ENCODE measurements at places on chromosomes 7 and 10.

- DNase-seq = no peak
These were observed 82.6 kb downstream of the DNMBP start for GRCh38 chr10:99926925-99927720.

DNA sequence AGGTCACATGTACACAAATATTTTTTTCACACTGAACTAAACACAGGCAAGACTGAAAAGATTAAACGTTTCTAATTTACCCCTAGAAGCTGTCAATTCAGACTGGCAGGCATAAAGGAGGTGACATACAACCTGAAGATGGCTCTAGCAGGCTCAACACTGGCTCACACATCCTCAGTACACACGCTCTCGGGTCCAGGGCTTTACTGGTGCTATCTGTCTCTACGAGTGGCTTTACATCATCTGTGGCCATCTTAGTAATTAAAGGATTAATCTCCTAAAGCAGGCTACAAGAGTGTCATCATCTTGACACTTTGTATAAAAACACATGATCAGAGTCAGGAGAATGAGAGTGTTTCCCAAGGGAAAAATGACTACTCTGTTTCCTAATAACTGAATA, 57.3 kb downstream of the COPG2 start:
- no peak for DNase-seq

DNA sequence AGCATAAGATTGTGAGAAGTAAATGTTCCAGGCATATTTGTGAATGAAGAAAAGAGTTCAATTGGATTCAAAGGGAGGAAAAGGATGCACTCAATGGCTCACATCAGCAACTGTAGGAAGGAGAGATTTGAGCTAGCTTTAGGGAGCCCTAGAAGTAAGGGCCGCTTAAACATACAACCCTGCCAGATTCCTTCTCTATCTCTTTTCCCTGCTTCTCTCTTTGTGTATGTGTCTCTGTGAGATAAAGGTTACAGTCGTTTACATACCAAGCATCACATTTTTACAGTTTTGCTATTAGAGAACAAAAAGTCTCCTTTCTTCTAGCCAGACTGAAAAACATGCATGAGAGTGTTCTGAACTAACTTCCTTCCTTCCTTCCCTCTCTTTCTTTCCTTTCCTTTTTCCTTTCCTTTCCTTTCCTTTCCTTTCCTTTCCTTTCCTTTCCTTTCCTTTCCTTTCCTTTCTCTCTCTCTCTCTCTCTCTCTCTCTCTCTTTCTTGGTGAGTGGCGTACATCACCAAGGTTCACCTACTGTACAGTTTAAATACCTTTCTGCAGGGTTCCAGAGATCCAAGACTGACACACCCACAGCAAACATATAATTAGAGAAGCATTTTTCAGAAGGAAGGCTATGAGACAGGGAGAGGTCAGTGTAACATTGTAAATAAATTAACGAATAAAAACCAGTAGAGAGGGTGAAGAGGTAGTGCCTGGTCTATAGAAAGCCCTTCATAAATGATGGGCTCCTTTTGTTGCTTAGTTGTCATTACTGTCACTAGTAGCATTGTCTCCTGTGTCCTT, 240.4 kb downstream of the ARL4A start:
- DNase-seq = no peak

DNA sequence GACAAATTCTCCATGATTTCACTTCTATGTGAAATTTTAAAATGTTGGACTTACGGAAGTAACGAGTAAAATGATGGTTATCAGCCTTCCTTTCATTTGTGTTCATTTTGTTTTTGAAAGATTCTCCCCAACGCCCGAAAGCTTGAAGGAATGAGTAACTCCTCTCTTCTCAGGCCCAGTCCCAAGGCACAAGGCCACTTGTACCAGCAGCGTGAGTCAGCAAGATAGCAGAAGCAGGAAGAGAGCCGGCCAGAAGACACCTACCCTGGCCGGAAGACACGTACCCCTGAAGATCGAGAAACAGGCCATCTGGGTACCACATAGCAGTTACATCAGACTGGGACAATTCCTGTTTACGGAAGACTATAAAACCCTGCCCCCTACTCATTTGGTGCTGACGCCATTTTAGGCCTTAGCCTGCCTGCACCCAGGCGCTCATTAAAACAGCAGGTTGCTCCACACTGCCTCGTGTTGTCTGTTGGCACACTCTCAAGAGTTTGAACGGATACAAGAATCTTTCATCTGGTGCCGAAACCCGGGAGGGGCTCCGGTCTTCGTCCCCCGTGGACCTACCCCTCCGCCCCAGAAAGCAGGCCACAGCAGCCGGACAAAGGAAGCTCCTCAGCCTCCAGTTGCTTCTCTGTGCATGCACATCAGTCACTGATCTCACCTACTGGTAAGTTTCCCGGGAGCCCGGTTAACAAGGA, 60.4 kb downstream of the LRRC17 start:
- no peak for DNase-seq

- DNase-seq = no peak
These were observed 21.1 kb downstream of the FAM133B start for GRCh38 chr7:92569137-92569536.

DNA sequence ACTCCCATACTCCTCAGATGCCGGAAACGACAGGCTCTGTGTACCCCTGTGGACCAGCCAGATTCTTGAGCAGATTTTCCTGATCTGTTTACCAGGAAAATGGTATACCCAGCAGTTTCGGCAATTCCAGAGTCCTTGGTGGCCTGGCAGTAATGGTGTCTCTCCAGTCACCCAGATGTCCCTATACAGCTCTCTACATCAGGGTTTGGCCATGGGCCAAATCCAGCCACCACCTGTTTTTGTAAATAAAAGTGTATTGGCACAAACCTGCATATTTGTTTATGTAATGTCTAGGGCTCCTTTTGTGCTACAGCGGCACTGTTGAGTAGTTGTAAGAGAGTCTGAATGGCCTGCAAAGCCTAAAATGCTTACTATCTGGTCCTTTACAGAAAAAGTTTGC, 491.3 kb downstream of the RPS24 start:
- DNase-seq = no peak

- no peak for DNase-seq
These were observed 22.1 kb upstream of the HERPUD2 start for GRCh38 chr7:35717013-35717412.

- no peak for DNase-seq
These were observed 798 bp downstream of the BLNK start for GRCh38 chr10:96270571-96270970.
